ENCODE measurements at places on chromosomes 13 and 19.
A peak's percentile ranks its signal among the peaks of the same experiment; 100 is the strongest.

GRCh38 chr19:46514589-46515289 lies 19.1 kb upstream of the PNMA8B start:
- DNase-seq = no peak

- no peak for DNase-seq
Measured at GRCh38 chr13:103277959-103278694, 211.9 kb upstream of the SLC10A2 start.

- DNase-seq = peak; percentile 57
Measured at GRCh38 chr19:36775768-36776167, 3.2 kb upstream of the ZNF850 start.

DNA sequence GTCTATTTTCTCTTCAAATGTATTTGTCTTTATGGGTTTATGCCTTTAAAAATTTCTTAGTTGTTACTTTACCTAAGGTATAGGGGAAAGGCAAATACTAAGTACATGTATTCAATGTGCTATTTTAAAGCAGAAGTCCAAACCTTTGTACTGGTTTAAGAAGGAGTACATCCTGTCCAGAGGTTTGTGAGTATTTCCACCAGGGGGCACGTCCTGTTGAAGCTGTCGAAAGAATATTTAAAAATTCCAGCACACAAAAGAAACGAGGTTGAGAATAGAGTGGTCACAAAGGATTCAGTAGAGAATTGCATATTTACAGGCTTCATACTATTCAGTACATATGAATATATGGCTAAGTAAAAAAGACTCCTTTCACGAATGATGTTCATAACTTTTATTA lies 59.8 kb downstream of the URI1 start:
- no peak for DNase-seq

DNA sequence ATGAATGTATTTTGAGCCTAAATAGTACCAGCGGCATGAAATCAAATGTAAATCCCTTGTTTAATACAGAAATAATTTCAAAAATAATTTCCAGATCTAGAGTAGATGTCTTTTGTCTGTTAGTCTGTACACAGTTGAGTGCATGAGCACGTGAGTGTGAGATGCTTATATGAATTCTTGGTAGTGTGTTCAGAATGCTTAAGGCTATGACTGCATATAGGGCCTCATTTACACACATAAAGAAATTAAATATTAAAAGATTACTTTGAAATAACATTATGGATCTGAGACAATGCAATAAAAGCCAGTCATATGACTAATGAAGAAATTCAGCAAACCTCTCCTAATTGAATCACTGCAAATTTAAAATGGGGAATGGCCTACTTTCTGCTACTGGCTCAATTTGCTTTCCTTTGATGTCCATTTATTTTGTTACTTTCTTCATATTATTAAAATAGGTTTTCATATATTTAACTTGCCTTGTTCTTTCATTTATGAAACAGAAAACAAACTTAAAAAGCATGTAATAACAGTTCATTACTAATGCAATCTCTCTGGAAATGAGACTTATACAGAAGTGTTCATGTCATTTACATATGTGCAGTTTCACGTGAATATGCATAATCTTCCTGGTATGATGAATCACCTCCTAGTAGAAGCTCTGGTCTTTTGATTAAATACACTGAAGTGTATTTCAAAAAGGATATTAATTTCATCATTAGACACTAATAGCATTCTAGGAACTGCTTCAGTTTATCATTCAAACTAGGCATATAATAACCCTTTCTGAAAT lies 4.5 kb downstream of the AMER2 start:
- DNase-seq = no peak

DNA sequence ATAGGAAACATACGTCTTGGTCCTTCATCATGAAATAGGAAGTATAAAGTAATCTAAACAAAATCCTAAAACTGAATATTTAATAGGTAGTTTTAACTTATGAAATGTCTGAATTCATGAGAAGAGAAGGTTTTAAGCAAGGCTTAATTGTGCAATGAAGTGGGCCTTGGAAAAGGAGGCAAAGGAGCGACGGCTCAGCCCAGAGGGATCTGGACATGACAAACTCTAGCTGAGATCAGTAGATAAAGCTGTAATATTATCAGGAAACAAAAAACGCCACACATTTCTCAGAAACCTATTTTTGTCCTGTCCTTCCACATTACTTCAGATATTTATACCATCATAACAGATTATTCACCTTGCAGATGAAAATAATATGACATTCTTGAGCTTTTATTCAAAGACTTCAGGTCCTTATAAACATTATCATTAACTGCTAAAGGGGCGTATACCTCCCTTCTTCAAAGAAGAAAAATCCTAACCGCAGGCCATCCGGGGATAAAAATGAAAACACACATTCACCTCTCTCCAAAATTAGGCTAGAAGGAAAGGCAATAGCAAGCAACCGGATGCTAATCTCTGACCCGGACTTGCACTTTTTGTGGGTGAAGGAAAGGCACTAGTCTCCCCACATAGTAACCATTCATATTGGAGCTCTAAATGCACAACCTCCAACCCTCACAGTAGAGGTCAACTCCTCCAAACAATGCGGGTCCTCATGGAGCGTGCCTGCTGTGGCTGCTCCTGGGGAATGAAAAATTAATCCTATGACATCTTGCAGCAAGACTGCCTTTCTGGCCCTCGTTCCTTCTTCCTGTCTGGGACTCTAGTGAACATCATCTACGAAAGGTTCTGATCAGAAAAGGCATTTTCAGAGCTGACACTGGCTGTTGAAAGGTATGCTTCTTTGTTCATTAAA lies 108.8 kb downstream of the TBC1D4 start:
- DNase-seq = no peak

GRCh38 chr19:12938779-12939601 lies 581 bp downstream of the CALR start:
- DNase-seq = peak; percentile 61

DNA sequence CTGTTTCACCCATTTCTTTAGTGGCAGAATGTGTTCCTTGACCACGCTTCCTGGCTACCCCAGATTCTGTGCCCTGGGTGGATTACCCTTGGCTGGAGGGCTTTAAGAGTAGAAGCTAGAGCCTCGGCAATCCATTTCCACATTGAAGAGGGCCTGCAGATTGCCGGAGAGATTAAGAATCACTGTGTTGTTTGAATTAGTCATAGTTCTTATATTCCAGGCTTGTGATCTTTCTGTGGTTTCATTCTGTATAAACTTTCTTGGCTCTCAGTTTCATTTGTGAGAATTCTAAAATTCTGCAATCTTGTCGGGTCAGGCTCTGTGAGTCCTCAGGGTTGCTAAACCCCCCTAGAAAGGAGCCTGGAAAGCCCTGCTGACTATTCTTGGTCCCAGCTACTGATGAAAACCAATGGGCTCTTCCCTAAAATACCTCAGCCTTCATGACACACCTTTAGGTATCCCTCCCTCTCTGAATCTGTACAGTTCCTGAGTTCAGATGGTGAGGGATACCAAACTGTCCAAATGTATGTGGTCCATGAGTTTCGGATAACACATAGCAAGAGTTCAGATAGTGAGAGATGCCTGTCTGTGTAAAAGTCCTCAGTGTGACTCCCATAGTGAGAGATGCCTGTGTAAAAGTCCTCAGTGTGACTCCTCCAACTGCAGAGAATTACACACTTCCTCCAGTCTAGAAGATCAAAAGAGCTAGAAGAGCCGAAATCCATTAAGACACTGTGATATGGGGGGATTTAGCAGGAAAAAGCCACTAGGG lies 4.3 kb downstream of the PHF11 start:
- DNase-seq = no peak

DNA sequence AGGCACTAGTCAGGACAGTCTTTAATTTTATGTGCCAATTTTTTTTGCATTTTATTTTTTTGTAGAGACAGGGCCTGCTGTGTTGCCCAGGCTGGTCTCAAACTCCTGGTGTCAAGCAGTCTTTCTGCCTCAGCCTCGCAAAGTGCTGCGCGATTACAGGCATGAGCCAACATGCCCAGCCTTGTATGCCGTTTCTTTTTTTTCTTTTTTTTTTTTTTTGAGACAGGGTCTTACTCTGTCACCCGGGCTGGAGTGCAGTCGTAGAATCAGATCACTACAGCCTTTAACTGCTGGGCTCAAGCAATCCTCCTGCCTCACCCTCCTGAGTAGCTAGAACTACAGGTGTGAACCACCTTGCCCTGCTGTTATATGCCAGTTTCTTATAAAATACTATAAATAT lies 26.4 kb downstream of the BORA start:
- no peak for DNase-seq

DNA sequence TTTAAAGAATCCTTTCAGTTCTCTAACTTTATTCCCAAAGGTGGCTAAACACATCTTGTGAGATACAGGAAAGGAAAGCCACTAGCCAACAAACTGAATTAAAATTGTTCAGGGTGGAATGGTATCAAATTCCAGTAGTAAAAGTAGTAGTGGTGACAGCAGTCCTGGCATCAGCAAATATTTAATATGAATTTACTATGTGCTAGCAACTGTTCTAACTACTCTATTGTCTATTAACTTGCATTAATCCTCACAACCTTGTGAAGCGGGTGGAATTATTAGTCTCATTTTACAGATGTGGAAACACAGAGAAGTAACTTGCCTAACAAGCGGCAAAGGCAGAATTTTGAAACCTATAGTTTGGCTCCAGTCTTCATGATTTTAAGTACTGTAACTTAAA lies 130.1 kb downstream of the KLF12 start:
- DNase-seq = peak; percentile 55

DNA sequence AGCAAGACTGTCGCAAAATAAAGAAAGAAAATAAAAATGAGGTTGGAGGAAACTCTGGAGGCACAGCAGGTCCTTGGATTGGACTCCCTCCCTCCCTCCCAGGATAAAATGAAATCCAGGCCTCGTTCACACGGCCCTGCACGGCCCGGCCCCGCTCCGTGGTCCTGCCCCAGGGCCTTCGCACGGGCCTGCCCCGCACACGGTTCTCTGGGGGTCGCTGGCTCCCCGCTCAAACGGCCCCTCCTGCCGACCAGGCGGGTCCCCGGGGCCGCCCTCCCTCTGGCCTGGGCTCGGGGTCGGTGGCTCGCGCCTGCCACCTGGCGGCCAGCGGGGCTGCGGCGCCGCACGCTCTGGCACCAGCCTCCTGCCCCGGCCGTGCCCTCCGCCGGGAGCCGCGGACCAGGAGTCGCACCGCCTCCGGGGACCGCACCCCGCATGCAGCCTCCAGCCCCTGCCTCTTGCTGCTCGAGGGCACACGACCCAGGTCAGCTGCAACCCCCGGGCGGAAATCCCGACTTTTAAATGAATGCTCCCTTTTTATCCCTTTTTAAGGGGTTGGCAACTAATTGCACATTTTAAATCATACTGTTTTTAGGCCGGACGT lies 1.5 kb upstream of the WDR18 start:
- DNase-seq = peak; percentile 67

GRCh38 chr19:47390533-47391488 lies 28.5 kb downstream of the MEIS3 start:
- no peak for DNase-seq

- no peak for DNase-seq
Measured at GRCh38 chr13:36343766-36344165, 2.4 kb downstream of the SPART start.

DNA sequence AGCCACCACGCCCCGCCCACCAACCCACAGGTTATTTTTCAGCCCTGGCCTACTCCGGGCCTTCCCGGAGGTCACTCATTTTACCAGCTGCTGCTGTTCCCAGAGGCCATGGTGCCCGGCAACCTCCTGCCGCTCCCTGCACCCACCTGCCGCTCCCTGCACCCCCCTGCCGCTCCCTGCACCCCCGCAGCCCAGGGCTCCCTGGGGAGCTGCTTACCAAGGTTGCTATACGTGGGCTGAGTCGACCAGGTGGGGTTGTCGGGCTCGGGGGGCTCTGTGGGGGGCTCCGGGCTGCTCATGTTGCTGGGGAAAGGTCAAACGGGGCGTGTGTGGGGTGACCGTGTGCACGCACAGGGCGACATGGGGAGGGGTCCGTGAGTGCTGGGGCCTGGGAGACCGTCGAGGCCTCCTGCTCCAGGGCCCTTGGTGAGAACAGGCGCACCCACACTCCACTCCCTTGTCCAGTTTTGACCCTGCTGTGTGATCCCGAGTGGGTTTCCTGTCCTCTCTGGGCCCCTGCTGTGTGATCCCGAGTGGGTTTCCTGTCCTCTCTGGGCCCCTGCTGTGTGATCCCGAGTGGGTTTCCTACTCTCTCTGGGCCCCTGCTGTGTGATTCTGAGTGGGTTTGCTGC lies 1.2 kb downstream of the PEAK3 start:
- no peak for DNase-seq

DNA sequence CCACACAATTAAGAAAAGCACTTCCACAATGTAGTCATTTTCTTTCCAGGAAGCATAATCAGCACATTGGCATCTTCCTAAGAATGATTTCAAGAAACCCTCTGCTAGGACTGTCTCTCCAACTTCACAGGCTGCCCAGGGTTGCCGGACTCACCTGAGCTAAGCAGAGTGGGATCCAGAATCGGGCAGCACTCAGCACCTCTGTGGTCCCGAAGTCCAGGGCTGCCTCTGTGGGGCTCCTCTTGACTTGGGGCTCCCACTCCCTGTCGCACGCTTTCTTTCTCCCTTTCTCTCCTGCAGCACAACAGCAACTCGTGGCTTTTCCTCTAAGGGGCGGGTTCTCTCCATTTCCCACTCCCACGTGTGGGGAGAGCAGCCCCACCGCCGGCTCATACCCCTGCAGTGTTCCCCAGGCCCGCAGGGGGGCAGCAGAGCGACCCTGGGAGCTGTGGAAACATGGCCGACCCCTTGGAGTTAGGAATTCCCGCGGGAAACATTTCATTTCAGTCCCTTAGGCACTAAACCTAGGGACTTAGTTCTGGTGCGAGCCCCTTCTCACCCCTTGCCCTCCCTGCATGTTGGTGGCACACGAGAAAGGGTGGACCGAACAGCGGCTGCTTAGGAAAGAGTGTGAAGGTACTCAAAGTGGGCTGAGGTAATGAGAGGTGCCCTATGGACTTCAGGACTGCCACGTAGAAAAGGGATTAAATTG lies at the start of gene TMEM272:
TSS of gene TMEM272 (minus strand) at position 316 of the 712 bp plus-strand sequence. CDS start 6,647 bp downstream, outside the sequence.
- peak; percentile 25 for DNase-seq

DNA sequence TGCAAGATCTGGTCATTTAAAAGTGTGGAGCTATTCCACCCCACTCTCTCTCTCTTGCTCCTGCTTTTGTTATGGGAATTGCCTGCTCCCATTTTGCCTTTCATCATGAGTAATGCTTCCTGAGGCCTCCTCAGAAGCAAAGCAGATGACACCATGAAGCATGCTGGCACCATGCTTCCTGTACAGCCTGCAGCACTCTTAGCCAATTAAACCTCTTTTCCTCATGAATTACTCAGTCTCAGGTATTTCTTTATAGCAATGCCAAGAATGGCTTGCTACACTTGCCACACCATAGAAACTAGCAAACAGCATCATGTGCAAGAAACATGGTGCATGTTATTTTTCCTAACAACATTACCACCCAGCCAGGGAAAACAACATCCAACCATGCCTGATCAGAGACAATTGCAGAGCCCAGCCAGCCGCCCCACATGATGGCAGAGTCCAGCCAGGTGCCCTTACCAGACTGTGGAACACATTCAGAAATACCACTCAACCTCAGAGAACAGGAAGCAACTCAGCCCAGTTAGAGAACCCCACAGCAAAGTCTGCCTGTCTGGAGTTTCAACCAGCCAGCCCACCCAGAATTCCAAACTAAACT lies 36.9 kb downstream of the SYDE1 start:
- no peak for DNase-seq
